ENCODE measurements at places on chromosomes 3 and 15. TPM values are rescaled to one million over a fixed set of nuclear protein-coding genes. Genes with fewer than 3 reads are reported as not detected.

The CRYGS gene
- 4.5 TPM for total RNA-seq

The SLC22A13 gene
- not detected for total RNA-seq

The CEP19 gene
- total RNA-seq = 3.1 TPM

The SST gene
- not detected for total RNA-seq

The BUB1B gene
- total RNA-seq = 15.2 TPM

The PGBD4 gene
- total RNA-seq = 1.5 TPM

The TEX55 gene
- total RNA-seq = not detected

The PLSCR1 gene
- total RNA-seq = 209 TPM

The CYP1A1 gene
- 3.7 TPM for total RNA-seq

DNA sequence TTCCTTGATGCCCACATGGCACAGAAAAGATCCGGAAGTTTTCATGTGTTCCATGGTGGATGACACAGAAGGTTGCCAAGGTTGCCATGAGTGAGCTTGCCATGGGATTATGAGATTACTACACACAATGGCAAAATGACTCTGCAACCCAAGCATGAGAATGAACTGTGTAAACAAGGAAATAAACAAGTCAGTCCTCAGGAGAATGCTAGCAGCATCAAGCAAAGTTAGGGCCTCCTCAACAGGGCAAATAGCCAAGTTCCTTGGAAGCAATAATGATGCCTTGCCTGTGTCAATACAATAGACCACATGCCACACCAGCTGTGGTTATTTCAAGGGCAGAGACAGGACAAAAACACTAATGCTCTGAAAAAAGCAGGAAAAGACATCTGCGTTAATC, 41.8 kb downstream of the AQR start:
- DNase-seq = peak; percentile 39

DNA sequence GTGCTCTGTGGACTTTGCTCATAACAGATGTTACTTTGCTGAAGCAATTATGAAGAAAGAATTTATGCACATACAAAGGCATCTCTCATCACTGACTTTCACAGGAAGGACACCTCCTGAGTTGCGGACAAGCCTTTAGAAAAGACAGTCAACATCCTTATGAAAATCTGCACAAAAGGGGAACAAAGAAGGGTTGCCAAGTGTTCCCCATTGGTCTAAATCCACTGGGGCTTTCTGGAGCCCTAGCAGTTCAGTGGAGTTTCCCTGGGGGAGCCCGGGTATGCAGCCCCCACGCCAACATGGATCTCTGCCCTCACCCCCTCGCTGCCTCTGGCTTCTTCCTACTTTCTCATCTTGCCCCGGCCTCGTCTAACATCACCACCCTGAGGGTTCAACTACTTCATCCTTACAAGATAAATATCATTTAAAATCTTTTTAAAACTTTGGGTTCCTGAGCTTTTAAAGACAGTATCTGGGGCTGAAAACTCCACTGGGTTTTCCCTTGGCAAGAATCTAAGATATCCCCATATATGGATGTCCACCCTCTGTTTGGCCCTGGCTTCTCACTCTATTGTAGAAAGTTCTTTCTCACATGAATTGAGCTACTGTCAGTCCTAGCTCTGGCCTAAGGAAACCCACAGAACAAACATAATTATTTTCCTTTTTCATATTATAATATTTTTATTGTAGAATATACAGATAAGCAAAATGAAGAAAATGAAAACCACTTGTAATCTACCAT, 207.9 kb upstream of the RGMA start:
- no peak for DNase-seq

DNA sequence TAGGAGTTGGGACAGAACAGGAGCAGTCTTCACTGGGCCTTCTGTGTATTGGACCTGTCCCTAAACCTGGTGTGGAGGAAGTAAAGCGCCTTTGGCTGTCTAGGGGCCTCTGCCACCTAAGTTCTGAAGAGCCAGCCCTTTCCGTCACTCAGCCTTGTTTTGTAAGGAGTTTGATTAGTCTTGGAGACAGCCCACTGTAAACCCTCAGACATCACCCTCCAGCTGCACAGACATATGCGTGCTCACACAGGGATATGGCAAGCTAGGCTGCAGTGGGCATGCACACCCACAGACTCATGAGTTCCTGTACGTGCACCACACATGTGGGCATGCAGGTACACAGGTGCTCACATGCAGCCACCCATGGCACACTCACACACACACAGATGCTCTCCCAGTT, 5.2 kb downstream of the PRKCD start:
- DNase-seq = no peak

- no peak for DNase-seq
Observed at GRCh38 chr3:94024385-94024784, 4.0 kb downstream of the STX19 start.

DNA sequence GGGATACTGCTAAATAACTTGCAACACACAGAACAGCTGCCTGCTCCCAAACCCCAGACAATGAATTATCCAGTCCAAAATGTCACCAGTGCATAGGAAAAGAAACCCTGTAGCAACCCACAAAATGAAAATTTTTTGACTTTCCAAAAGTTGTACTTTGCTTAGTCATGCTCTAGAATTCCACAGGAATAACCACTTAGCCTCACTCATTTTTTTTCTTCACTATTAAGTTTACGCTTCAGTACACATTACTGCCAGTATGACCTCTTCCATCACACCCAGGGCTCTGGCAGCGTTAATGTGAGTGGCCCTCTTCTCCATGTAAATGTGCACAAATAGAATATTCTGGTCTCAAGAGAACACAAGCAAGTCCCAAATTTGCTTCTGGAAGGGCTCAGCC, 259.8 kb downstream of the MAGI1 start:
- no peak for DNase-seq

- no peak for DNase-seq
Observed at GRCh38 chr3:135068011-135068410, 273.0 kb downstream of the EPHB1 start.

DNA sequence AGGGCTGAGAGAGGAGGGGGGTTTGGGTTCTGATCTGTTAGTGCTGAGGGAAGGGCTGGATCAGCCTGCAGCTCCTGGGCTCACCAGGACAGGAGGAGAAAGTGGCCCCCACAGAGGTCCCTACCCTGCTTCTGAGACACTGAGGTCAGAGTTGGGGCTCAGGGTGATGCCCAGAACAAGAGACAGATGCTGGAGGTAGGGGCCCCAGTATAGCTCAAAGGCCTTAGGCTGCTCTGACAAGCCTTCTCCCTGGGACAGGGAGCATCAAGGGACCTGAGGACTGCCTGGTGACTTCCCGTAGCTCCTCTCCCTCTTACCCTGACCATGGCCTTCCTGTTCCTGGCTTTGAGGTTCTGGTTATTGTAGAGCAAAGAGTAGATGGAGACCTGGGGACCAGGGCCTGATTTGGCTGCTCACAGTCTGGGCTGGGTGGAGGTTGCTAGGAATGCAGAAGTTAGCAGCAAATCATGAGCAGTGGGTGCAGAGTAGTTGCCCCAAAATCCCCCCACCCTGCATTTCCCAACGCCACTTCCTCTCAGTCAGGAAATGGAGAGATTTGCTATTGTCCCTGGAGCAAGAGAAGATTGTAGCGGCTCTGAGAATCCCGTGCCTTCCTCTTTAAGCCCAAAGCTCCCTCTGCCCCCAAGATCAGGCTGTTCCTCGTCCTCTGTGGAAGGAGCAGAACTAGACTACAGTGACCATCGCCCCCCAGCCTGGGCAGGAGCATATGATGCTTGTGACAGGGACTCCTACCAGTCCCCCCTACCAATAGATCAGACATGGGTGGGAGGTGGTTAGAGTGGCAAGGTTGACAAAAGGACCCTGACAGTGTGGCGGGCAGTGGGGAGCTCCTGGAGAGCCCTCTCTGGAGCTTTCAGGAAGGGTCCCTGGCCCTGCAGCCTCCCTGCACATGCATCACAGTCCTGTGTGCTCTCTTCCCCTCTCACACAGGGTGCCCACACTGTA, 47.4 kb upstream of the SEC22A start:
- no peak for DNase-seq

DNA sequence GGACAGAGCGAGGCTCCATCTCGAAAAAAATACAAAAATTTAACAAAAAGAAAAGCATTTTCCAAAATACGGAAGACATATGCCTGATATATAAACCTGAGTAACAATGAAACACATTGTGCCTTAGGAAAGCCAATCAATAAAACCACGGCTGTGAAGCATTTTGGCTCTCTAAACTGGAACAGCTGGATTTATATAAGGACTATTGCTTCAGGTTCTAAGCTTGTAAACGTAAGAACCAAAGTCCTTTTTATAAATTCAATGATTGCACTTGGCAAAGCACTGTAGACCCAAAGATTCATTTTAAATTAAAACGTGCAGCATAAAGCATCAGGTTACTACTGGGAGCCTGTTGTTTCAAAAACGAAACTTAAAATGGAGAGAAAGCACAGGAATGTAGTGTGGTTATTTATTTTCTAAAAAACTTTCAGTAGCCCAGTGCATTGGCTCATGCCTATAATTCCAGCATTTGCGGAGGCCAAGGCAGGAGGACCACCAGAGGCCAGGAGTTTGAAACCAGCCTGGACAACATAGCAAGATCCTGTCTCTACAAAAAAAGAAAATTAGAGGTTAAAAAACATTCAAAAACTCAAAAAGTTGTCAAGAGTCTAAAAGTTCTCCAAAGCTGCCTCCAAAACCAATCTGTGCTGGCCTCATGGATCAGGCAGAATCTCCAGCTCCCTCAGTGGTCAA, 61.5 kb downstream of the USF3 start:
- DNase-seq = no peak

GRCh38 chr15:53114960-53115359, 324.8 kb upstream of the ONECUT1 start:
- DNase-seq = no peak

- no peak for DNase-seq
Observed at GRCh38 chr3:132209855-132210254, 107.4 kb upstream of the ACP3 start.

GRCh38 chr3:11603628-11604027, 40.1 kb downstream of the VGLL4 start:
- no peak for DNase-seq

GRCh38 chr3:33808559-33808958, 10.1 kb downstream of the PDCD6IP start:
- no peak for DNase-seq
